ENCODE measurements at places on chromosomes 2 and 18.

DNA sequence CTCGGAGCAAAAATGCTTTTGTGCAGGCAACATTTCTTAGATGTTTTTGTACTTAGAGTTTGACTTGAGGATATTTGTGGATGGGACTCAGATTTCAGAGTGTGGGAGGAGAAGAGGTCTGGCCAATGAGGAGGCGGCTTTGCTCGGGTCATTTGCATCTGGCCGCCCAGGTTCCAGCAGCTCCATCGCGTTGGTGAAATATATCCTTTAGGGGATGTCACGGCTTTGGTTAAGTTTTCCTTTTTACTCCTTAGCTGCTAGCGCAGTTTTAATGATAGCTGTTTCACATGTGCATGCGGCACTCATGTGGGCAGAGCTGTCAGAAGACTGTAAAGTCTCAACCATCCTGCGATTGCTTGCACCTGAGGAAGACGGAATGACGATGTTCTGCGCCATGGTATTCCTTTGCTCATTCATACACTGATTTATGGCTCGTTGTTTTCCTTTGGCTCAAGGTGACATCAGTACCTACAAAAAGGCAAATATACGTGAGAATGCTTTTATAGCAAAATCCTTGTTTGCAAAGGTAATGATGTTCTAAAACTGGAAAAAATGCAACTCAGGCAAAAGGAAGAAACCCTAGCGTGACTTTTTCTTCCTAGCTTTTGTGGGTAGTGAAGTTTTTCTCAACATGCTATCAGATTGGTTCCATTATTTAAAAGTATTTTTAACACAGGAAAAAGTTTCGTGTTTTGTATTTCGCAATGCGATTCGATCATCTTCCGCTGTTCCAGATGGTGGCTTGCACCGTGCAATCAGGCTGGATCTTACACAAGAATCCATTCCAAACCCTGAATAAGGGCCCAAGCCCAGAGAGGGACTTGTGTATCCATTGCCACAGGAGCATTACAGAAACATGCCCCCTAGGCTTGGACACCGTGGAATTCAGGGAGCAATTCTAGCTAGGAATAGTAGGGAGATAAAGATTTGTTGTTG, 70.5 kb upstream of the ZNF516 start:
- ATAC-seq = peak; percentile 96

DNA sequence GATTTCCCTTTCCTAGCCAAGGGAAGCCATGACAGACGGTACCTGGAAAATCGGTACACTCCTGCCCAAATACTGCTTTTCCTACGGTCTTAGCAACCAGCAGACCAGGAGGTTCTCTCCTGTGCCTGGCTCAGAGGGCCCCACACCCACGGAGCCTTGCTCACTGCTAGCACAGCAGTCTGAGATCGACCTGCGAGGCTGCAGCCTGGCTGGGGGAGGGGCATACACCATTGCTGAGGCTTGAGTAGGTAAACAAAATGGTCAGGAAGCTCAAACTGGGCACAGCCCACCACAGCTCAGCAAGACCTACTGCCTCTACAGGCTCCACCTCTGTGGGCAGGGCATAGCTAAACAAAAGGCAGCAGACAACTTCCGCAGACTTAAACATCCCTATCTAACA, 6.8 kb upstream of the CD207 start:
- no peak for ATAC-seq

DNA sequence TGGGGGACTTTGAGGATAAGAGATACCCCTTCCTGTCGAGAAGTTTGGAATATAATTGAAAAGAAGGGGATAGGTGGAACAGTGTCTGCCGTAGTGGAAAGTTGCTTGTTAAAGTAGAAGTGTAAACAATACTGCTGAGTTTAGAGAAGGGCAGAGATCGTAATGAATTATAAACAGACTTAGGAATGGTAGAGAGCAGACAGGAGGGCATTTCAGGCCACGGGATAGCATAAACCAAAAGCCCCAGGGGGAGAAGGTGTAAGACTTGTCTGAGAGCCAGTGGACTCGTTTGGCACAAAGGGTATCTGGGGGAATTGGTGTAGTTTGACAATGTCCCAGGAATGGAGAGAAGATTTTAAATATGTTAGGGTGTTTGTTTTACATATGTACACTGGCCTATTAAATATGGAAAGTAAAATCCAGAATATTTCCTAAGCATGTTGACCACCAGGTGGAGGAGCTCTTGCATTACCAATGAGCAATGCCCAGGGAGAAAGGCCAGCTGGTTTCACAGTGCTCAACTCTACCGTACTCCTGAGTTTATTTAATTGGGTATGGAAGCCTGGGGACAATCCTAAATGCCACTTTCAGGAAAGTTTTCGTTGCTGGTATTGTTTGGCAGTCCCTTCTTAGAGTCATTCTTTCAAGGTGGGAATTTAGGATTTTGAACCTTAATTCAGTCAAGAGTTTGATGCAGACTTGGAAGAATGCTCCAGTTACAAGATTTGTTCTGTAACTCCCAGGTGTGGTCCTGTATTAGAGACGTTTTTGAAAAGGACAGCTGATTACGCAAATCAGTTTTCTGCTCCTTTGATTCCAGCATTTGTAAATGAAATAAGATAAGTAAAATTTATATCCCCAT, 7.5 kb downstream of the COPS8 start:
- ATAC-seq = peak; percentile 62

- ATAC-seq = no peak
Measured at GRCh38 chr18:61530681-61531080, 197.5 kb downstream of the CDH20 start.

DNA sequence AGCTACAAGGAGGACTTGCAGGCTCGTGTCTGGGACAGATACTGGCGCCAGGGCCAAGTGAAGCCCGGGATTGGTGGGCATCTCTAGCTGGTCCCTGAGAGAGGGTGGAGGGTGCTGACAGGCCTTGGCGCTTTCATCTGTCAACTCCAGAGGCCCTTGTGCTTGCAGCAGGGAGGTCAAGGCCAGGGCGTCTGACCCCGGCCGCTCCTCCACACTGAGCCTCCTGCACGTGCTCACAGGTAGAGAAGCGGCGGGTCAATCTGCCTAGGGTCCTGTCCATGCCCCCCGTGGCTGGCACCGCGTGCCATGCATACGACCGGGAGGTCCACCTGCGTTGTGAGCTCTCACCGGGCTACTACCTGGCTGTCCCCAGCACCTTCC, 9.5 kb downstream of the CAPN10 start:
- no peak for ATAC-seq

DNA sequence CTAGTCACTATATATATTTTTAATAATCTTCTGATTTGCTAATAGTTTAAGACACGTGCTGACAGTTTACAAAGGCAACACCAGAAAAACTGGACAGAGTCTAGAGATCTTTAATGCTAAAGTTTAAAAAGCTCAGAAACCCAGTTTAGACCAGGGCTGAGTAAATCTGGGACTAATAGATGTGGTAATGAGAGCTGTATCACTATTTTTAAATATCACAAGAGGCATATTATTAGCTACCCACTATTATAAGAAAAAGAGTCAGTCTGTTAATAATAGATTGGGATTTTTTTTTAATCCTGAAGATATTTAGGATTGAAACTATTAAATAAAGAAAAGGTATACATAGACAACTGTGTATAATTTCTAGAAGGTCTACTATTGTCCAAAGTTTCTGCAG, 299.9 kb downstream of the ZEB2 start:
- ATAC-seq = no peak

- ATAC-seq = no peak
Measured at GRCh38 chr2:230738391-230738811, 25.8 kb downstream of the CAB39 start.

- ATAC-seq = no peak
Measured at GRCh38 chr18:70374154-70374553, 85.3 kb downstream of the SOCS6 start.

DNA sequence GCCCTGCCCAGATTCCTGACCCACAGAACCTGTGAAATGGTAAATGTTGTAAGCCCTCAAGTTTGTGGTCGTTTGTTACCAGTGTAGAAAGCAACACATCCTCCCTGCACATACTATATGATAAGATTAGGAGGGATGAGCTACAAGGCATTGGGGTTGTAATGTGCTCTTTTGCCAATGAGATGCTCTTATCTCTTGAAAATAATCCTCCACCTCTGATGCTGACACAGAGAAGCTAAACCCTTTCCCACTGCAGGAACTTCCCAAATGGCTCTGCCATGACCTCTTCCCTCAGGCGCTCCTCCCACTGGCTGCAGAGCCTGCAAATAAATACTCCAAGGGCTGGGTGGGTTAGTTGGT, 23.5 kb downstream of the CDC42EP3 start:
- ATAC-seq = no peak

DNA sequence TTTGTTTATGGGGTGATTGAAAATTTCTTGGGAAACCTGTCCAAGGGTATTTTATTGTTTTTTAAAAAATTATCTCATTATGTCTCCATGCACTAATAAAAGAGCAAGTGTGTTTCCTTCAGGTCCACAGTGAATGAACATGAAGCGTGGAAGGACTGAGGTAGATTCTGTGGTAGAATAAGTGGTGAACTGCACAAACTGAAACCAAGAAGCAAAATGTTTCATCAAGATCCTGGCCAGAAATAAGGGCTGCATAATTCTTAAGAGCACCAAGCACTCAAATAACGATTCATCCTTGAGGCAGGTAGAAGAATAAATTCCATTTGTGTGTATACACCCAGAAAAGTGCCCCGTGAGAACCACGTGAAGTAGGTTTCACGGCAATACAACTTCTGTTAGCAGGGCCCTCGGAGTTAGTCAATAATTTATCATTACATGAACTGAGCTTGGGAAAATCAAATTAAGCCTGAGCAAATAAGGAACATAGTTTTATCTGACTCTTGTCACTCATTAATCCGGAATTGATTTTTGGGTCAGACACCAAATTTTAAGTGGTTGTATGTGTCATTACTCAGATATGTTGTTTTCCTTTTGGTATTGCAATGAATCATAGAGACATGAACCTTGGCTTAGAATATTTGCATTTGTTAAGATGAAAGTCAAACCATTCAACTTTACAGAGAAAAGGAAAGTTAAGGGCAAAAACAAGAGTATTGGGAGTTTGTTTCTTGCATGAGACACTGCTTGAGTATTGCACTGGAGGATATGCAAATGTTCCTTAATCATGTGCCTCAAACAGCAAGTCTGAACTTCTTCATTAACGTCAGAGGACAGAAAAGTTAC, 472.6 kb upstream of the NETO1 start:
- ATAC-seq = no peak

DNA sequence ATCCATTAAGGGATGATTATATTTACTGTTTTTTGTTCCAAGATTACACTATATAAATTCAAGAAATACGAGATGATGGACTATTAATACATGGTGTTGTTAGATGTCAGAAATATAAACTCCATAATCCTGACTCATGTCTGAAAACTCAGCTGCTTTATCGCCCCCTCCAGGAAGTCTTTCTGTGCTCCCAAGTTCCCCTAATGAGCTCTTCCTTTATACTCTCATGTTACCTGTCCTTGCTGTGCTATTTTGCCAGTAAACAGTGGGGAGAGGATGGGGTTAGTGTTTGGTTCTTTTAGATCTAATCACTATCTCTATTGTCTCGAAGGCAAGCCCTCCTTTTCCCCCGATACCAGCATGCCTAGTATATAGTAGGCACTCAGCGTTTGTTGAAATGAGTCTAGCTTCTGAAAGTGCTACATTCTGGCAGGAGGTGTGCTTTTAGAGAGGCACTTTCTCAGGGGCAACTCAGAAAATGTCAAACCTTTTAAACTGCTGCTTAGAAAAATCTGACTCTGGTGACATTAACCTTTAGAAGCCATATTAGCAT, 21.4 kb upstream of the BARD1 start:
- peak; percentile 38 for ATAC-seq

GRCh38 chr2:139080244-139080643, 300.1 kb upstream of the NXPH2 start:
- ATAC-seq = no peak

GRCh38 chr2:105294844-105295481, 34.6 kb downstream of the TGFBRAP1 start:
- peak; percentile 97 for ATAC-seq

- no peak for ATAC-seq
Measured at GRCh38 chr18:66769375-66769774, 165.5 kb upstream of the CDH19 start.

DNA sequence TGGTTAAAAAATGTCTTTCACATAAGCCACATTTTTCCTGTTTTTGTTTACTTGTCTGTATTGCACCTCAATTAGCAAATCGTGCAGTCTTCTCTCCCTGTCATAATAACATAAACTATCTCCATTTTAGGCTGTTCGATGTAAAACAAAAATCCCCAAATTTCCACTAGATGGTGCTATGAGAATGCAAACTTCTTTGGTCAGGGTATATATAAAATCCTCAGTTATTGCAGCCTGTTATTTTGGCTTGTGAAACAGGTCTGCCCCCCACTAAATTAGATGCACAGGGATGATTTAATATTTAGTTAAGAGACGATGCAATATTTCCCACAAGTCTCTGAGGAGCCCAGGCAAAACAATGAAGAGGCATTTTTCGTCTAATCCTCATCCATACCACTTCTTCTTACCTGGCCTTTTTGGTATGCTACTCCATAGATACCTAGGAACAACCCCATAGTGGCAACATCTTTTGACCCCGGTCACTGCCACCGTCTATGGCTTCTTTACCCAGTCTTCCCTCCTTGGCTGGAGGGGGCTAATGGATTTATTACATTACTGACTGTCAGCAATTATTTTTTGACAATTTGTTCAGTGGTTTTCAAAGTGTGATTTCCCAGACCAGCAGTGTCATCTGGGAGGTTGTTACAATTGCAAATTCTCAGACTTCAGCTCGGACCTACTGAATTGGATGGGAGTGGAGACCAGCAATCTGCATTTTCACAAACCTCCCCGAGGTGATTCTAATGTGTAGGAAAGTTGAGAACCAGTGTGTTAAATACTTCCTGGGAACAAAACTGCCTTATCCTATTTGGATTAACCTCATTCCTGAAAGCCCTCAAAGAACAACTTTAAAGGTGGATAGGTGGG, 117.4 kb upstream of the CWC22 start:
- ATAC-seq = peak; percentile 26

- ATAC-seq = peak; percentile 29
Measured at GRCh38 chr2:39991298-39991697, 212.2 kb upstream of the THUMPD2 start.

GRCh38 chr2:239601201-239601851, 200.5 kb upstream of the HDAC4 start:
- no peak for ATAC-seq

DNA sequence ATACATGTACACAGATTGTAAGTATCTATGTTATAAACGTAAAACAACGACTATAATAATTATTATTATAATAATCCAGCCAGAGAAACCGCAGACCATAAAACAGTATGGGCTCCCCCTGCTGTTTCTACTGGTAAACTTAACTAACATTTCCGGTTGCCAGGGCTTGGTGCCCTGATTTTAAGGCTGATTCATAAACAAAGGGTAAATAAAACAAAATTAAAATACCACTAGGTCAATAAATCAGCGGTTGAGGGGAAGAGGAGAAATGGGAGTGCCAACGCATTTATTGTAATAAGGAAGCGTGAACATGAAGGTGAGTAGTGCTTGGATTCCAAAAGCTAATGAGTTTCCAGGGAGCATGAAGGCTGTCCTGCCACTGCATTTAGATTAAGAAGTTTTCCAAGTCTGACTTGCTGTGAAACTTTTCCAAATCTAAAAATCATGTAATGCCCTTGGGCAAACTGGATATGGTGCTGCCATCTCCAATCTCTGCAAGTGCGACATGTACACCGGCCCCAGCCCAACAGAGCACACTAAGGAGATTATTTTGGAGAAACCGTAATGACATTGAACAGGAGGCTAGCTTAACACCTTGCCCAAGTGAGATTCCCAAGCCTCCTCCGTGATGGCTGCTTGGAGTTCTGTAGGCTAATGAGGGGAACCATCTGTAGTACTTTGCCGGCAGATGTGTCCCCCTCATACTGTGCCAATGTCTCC, 50.7 kb upstream of the HNRNPA3 start:
- ATAC-seq = peak; percentile 45

GRCh38 chr2:157837851-157838441, 38.2 kb downstream of the ACVR1 start:
- ATAC-seq = no peak

All from motor neuron (in vitro differentiated cells).